Naive B cell (primary cell): ENCODE measurements at places on chromosomes 2 and 18. TPM values are rescaled to one million over a fixed set of nuclear protein-coding genes. Genes with fewer than 3 reads are reported as not detected.
A peak's percentile ranks its signal among the peaks of the same experiment; 100 is the strongest.

DNA sequence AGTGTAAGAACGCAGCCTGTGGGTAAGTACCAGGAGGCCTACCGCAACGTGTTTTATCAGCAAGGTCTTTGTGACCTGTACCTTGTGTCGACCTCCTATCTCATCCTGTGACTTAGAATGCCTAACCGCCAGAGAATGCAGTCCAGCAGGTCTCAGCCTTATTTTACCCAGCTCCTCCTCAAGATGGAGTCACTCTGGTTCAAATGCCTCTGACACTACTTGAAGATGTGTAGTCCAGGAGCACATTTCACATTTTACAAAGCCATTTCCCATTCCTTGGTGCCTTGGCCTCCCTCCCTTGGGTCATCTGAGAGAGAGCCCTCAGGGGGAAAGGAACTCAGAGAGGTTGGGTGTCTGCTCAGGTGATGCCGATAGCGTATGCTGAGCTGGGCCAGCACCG is 6.6 kb upstream of the HPCAL1 start:
- no peaks in the 10 kb centered on the region for H3K36me3 ChIP-seq
- H3K4me3 ChIP-seq: peak overlapping the region; percentile 47
- H3K4me1 ChIP-seq: peaks cover 20% of the 10 kb centered on the region
- H3K27me3 ChIP-seq: no peaks in the 10 kb centered on the region

DNA sequence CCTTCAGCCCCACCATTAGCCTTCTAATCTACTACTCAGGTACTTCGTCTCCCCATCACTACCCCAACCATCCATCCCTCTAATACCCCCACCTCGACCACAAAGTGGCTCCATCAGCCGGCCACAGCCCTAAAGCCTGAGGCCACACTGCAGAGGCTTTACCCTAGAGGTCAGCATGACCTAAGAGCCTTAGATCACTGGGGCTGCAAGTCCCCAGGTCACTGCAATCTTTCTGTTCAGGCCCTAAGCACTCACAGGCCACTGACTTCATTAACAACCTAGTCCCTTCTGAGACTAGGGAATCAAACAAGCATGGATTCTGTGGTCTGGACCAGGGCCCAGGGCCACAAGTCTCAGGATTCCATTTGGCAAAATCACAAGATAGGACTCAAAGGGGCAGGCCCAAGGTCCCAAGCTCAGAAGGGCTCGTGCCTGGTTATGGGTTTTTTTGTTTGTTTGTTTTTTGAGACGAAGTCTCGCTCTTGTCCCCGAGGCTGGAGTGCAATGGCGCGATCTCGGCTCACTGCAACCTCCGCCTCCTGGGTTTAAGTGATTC is 37.0 kb upstream of the PKDCC start:
- peak overlapping the region; percentile 32 for H3K4me3 ChIP-seq
- H3K27me3 ChIP-seq: peaks cover 12% of the 10 kb centered on the region
- DNase-seq: no peak
- H3K36me3 ChIP-seq: no peaks in the 10 kb centered on the region

DNA sequence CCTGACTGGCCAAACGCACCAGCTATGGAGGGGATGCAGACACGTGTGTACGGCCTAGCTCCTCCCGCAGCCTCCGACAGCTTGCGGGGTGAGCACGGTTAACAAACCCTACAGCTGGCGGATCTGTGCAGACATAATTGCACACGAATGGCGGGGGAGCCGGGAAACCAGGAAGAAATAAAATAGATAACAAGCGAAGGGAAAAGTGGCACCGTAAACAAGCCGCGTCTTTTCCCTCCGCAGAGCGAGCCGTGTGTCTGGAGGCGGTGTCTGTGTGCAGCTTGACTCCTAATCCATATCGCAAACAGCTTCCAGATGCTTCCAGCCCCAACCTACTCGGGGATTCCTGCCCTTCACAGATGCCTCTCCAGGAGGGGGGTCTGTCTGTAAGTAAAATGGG is 853.1 kb upstream of the SALL3 start:
- H3K36me3 ChIP-seq: no peaks in the 10 kb centered on the region
- H3K27me3 ChIP-seq: peaks cover 8% of the 10 kb centered on the region
- no peak overlapping the region for H3K4me3 ChIP-seq
- no peaks in the 10 kb centered on the region for H3K4me1 ChIP-seq
- H3K27ac ChIP-seq: no peak overlapping the region
- no peak for DNase-seq

IHH gene
- polyA plus RNA-seq: not detected

OTOF gene
- polyA plus RNA-seq: not detected

DNER gene
- polyA plus RNA-seq: not detected
